Keratinocyte (primary cell): ENCODE measurements at places on chromosomes 1 and 21. TPM values are rescaled to one million over a fixed set of nuclear protein-coding genes. Genes with fewer than 3 reads are reported as not detected.

The DPH5 gene
- 45.1 to 98.0 TPM (median 67.2 TPM) in 3 replicates for polyA plus RNA-seq

The S100A3 gene
- polyA plus RNA-seq: 12.6 to 24.0 TPM (median 15.1 TPM) in 3 replicates

- no peak for DNase-seq
Measured at GRCh38 chr1:27621051-27621920, 13.7 kb downstream of the FGR start.

GRCh38 chr1:25819491-25820246, at the start of gene MTFR1L:
TSS of gene MTFR1L (plus strand) at chr1:25819954. CDS start at chr1:25823105, 3,151 bp downstream.
- peak; percentile 75 for DNase-seq

The INAVA gene
- 12.5 to 18.7 TPM (median 14.9 TPM) in 3 replicates for polyA plus RNA-seq

DNA sequence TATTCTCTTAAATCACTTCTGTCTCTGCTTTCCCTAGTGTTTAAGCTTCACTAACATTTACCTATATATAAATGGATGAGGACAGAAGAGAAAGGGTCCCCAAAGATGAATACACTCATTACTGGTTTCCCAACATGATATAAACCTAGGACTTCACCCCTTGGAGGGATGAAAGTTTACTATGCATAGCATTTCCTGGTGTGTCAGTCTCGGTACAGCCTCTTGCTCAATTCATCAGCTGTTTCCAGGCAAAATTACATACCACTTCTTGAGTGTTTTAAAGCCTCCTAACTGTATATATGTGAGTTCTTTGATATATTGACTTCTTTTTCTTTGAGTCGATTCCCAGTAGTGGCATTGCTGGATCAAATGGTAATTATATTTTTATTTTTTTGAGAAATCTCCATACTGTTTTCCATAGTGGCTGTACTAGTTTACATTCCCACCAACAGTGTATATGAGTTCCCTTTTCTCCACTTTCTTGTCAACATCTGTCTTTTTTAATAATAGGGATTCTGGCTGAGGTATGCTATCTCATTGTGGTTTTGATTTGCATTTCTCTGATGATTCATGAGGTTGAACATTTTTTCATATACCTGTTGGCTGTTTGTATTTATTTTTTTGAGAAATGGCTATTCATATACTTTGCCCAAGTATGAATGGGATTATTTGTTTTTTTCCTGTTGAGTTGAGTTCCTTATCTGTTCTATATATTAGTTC, 259.3 kb upstream of the CACYBP start:
- no peak for DNase-seq
